ENCODE measurements at places on chromosomes 1 and 21.

GRCh38 chr1:42266253-42267135, 68.5 kb downstream of the FOXJ3 start:
- no peak for DNase-seq

- no peak for DNase-seq
These were observed 10.4 kb downstream of the NECAP2 start for GRCh38 chr1:16450863-16451481.

DNA sequence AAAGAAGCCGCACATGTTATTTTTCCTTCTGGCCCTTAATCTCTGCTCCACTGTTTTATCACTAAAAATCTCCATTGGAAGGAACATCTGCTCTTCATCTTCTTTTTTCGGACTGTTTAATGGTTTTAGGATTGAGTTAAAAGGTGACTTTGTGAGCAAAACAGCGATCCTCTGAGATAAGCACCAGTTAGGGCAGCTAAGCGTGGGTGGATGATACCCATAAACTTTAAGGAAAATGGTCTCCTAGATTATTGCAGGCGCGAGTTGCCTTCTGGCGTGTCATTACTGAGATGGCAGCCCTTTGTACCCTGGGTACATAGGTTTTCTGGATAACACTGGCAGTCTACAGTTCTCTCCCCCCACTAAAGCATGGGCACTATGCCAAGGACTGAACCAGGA, 44.0 kb upstream of the HMGB4 start:
- no peak for DNase-seq

DNA sequence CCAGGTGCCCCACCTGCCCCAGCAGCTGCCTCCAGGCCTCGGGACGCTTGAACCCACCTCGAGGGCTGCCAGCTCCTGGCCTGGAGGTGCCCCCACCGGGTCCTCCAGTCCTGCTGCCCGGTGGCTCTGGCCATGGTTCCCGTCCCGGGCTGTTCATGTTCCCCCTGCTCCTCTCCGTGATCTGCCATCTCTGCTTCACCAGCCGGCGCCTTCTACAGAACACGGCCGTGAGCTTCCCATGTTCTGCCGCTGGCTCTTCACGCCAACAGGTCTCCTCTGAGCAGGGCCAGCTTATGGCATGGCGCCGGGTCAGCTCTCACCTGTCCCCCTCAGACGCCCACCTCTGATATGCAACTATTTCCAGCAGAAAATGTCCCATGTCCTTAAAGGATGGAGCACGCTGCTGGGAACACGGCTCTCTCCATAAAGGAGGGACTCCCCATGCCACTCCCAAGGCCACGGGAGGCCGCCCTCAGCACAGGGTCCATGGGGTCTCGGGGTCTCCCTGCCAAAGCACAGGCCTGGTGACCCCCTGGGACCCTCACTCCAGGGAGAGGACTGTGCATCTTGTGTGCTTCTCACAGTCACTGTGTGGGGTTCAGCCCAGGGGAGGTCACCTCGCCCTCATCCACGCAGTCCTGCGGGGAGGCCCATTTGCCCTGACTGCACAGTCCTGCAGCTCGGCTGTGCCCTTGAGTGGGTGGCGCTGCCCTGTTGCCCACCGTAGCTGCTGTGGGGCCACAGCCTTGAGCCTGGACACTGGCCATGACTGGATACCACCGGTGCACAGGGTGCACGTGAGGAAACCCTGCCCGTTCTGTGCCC, 36.7 kb downstream of the COL18A1 start:
- no peak for DNase-seq

DNA sequence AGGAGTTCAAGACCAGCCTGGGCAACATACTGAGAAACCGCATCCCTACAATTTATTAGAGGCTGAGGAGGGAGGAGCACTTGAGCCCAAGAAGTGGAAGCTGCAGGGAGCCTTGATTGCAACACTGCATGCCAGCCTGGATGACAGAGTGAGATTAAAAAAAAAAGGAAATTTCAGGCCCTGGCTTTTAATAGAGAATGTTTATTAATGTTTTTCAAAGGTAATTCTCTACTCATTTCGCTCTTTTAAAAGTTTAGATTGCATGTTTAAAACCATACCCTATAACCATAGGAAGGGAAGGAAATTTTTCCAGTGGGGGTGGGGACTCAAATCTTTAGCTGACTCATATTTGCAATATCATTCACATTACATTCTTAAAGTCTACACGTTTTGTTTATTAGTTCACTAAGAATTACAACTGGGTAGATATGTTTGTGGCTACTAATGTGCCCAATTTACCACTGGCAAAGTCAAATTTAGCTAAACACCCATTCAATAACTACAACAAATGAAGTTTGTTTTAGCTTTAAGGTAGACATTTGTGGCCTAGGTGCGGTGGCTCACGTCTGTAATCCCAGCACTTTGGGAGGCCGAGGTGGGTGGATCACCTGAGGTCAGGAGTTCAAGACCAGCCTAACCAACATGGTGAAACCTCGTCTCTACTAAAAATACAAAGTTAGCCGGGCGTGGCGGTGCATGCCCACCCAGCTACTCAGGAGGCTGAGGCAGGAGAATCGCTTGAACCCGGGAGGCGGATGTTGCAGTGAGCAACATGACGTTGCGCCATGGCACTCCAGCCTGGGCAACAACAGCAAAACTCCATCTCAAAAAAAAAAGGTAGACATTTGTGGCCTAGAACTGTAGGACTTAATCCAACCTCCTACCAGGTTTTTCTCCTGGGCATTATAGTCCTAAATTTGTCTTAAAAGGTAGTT, 5.0 kb downstream of the KDM5B start:
- DNase-seq: no peak

DNA sequence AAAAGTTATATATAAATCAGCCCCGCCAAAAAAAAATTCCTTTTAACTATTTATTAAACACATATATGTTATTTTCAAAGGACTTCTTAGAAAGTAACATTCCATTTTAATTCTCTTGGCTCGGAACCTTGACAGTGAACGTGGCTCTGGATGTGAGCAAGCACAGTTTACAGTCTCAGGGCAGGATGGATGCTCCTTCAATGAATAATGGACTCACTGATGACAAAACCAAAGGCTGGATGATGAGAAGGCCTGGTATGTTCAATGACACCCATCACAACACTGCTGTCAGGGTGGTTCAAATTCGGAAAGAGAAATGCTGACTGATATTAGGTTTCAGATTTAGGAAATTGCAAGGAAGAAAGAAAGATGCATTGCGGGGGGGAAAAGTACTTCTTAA, 148.8 kb downstream of the SIPA1L2 start:
- DNase-seq: no peak

DNA sequence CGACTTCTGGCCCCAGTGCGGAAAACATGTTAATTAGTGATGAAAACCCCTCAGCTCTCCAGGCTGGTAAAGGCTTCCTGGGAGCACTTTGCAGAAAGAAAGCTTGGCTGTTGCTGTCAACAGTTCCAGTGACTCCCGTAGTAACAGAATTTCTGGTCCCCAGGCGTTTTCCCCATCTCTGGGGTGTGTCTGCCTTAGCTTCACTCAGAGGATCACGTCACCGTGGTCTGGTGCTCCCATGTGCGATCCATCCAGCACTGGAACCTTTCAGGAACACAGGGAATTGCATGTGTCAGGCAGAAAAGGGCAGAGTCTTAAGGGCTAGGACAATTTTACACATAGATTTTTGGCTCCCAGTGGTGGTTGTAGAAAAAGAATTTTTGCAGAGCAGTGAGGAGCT, 470.4 kb upstream of the USP24 start:
- DNase-seq: no peak

Measured in SHP77 (cell line).